NCI-H774 (cell line): ENCODE measurements at places on chromosomes 4 and X.

GRCh38 chr4:118102195-118102594 lies 67.9 kb downstream of the NDST3 start:
- no peak for DNase-seq

DNA sequence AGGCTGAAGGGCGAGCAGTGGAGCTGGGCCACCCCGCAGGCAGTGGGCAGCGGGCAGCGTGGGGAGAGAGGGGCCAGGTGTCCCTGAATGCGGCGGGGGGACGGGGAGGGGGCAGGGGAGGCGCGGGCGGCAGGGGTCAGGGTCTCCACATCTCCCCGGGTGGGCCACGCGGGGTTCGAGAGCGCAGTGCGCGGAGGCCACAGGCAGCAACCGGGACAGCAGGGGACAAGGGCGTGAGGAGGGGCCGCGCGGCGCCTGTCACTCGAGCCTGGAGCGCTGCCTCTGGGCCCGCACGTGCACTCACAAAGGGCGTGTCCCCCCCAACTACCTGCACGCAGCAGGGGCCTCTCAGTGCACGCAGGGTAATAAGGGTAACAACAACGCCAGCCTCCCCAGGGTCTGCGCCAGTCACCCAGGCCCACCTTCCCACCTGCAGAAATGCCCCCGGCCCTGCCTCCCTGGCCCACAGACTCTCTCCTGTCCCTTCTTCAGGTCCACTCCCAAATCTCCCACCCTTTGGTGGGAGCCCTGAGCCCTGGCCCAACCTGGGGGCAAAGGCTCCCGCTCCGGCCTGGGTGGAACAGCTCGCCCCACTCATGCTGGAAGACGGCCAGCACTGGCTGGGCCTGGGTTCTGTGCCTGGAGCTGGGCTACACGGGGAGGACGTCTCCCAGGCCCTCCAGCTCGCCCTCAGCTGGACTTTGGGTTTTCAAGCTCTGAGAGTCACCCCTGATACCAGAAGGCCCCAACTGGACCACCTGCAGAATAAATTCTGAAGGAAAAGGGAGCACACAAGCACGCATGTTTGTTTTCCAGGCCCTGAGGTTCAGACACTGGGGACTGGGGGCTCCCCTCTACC lies 53.2 kb downstream of the ZFYVE28 start:
- no peak for DNase-seq

DNA sequence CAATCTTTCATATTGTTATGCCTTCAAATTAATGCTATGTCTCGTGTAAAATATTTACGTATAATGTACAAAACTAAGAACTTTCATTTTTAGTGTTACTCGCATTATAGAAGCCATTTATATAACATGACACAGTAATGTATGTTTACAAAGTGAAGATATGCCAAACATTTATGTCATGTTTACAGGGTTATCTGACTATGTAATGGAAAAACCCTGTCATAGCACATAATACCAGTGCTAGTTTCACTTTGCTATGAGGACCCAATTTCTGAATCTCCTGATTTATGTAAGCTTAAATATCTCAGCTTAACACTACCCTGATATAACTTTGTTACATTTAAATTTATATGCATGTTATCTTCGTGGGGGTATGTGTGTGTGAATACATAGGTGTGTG lies 233.1 kb downstream of the FAT4 start:
- DNase-seq: no peak

- no peak for DNase-seq
Observed at GRCh38 chr4:130368668-130369067, 1272.7 kb downstream of the C4orf33 start.

DNA sequence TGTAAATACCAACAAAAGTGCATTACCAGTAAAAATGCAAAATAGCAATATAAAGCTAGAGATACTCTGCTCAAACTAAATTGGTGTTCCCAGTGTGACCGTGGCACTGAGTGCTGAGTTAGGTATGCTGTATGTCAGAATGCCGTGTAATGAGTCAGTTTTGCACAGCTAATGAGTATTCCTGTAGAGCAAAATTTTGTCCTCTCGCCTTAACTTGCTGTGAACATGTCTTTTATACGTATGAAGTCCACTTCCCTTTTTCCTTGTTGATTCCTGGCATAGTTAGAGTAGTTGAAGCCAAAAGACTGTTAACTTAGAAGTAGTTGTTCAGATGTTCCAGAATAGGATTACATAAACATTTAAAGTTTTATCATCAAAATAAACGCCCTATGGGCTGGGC lies 11.5 kb downstream of the DCLK2 start:
- DNase-seq: no peak

DNA sequence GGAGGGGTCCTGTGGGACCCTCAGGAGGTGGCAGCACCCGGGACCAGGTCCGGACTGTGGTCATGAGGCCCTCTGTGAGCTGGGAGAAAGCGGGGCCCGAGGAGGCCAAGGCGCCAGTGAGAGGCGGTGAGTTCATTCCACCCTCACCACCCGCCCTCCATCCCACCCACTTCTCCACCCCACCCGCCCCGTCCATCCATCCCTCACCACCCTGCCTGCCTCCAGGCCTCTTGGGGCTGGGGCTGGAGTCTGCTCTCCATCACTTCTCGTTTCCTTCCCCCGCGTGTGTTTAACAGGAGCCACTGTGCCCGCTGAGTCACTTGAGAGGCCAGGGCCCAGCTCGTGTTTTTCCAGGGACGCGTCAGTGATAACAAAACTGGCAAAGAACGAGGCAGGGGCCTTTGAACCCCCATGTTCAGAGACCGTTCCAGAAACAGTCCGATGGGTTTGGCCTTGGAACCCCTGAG lies 6.2 kb downstream of the SH3TC1 start:
- DNase-seq: no peak

- no peak for DNase-seq
Observed at GRCh38 chr4:35124106-35124505, 1120.2 kb downstream of the ARAP2 start.

DNA sequence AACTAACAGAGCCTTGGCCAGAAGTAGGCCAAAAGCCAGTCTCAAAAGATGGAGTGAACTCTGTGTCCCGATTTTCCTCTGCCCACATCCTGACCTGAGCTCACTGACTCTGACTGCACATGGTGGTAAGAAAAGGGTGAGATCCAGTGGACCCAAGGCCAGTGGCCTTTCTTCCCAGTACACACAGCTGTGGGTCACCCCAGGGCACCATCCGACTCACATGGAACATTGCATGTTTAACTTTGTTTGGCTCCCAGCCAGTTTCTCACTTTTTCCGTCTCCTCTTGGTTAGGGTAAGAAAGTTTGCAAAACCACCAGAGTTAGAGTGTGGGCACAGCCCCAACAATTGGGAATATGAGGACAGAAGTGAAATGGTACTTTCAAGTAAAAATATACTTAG lies 69.8 kb downstream of the GAB1 start:
- no peak for DNase-seq

DNA sequence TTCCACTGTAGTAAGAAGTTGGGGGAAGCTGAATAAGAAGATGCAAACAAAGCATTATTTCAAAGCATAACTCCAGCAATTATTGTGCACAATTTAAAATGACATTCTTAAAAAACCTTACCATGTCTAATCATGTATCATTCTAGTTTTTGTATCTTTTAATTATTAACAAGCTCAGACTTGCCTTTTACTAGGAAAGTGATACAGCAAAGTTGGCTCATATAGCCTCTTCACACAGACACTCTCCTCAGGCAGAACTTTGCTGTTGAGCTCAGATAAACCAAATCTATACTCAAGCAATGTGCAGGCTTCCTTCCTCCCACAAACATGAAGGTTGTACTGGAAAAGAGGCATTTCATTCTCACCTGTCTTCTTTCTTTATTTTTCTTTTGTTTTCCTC lies 358.7 kb upstream of the EMCN start:
- no peak for DNase-seq

DNA sequence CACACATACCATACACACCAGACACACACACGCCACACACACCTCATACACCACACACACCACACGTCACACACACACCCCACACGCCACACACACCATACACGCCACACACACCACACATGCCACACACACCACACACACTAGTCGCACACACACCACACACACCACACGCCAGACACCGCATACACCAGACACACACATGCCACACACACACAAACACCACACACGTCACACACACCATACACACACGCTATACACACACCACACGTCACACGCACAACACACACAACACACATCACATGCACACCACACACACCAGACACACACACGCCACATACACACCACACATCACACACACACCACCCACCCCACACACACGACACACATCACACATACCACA lies 32.0 kb downstream of the FAM53A start:
- no peak for DNase-seq

DNA sequence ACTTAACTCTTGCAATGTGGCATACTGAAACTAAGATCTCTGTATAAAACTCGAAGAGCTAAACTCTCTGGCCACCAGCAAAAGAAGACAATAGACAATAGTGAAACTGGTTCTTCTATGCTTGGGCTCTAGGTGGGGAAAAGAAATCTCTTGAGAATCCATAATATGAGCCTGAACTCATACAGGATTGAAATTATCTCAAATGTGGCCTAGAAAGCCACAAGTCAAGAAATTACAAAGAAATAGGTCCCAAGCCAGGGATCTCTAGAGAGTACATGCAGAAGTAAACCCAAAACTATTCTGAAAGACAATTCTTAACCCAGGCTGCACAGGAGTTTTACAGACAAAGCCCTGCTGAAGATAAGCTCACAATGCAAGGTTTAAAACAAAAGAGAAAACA lies 127.4 kb downstream of the ANAPC10 start:
- DNase-seq: no peak

- no peak for DNase-seq
Observed at GRCh38 chrX:38151441-38151840, 69.2 kb downstream of the SRPX start.

- no peak for DNase-seq
Observed at GRCh38 chr4:140090215-140090731, 63.7 kb downstream of the MAML3 start.

DNA sequence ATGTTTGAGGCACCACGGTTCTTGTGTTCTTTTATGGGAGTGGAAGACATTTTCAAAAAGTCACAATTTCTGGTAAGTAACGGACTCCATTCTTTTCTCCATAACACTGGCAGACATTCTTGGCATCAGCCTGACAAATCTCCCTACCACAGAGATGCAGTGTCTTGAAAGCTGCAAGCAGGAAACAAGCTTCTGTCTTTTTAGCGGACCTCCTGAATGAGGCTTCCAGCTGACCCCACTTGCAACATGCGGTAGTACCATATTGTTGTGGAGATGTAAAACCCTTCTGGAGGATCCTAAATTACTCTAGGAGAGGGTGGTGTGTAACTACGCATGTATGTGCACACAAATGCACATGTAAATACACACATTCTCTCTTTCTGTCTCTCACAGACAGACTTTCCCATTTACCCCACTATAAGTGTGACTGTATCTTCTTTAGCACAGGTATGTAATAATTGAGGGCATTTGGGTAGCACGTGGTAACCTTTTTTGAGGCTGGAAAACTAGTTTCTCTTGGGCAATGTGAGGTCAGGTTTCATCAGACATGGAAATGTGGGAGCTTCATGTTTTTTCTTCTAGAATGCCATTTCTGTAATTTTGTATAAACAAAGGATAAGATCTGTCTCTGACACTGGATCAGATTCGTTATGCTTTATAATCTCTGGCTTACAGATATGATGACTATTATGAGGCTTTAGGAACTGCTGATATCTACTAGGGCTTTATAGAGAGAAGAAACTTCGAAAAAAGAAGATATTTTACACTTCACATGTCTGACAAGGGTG lies 130.1 kb downstream of the MGST2 start:
- no peak for DNase-seq

DNA sequence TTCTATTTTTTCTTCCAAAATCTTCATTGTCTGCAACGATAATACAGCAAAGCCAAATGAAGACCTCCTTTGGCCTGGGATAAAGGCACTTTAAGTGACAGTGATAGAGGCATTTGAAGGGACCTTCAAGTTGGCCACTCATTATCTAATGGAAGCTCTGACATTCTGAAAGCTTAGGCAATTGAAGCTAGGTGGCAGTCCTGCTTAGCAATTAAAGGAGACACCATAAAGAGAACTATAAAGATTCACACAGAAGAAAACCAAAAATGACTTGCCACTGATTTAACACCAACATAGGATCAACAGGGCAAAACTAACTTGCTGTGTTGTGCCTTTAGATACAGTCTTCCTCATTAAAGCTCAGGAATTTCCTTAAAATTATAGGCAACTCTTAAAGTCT lies 103.3 kb upstream of the TSPAN7 start:
- no peak for DNase-seq

DNA sequence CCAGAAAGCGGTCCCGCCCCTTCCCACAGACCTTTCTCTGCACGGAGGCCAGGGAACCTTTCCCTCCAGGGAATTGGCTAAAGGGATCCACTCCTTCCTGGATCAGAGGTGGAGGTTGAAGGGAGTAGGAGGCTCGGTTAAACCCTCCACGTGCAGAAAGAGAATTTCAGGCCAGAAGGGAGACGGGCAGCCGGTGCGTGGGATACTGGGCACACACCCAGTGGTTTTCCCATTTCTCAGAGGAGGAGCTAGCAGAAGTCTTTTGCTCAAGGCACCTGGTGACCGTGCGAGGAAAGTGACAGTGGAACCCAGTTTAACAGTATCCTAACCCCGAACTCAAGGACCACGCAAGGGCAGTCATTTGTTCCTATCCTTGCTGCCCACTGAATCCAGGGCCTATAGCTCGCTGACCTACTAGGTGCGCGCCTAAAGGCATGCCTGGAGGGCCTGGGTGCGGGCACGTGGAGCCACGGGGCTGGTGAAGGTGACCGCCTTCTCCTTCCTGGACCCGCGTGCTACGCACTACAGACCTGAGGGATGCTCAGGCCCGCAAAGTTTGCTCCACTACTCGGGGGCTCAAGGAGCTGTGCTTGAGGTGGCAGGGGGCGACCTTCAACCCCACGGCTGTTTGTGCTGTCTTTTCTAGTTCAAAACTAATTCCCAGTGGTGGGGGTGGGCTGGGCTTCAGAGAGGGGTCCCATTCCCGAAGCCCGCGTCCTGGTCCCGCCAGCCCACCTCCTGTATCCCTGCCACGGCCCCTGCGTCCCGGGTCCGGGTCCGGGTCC lies 587 bp upstream of the AFF2 start:
- no peak for DNase-seq

DNA sequence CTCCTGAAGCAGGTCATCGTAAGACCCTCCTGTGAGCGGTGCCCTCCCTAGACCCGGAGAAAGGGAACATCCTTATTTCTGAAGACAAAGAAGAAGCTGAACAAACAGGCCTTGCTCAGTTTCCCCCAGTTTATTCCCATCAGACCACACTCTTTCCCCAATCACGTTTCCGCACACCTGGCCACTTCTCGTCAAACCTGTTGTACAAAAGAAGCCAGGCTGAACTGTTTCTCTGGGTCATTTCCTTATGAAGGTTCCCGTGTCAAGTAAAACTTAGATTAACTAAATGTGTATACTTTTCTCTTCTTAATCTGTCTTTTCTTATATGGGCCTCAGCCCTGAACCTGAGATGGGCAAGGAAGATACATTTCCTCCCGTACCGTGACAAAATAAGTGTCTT lies 111.6 kb upstream of the ENPP6 start:
- no peak for DNase-seq

- no peak for DNase-seq
Observed at GRCh38 chr4:155179216-155179615, 29.2 kb upstream of the NPY2R start.

DNA sequence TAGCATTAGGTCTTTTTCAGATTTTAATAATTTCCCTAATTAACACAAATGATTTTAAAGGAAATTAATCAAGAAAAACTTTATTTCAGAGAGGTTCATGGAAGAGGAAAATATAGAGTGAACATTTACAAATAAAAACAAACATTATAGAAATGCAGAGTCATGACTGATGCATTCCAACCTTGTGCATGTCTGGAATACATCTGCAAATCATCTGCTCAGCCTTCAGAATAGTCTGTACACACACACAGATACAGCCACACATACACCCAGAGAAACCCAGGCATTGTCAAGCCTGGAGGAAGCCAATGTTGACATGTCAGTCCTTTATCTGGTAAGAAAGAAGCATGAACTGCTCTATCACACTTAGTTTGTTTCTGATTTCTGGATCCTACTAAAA lies 61.3 kb upstream of the NFKB1 start:
- DNase-seq: no peak
